ENCODE measurements at places on chromosomes 16 and 17.

DNA sequence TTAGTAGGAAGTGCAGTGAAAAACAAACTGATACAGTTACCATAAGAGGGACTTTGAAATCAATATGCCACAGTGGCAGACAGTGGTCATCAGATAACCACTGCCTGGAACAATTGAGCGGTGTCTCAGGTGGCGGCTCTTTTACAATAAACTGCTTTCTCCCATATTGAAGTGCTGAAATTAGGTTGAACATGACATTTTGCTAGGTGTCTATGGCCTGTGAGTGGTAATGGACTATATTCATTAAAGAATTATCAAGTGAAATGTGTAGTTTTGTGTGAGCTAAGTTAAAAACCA lies 214.7 kb downstream of the RPTOR start:
- DNase-seq = no peak

GRCh38 chr17:19374136-19374535 lies 4.2 kb upstream of the MAPK7 start:
- no peak for DNase-seq

DNA sequence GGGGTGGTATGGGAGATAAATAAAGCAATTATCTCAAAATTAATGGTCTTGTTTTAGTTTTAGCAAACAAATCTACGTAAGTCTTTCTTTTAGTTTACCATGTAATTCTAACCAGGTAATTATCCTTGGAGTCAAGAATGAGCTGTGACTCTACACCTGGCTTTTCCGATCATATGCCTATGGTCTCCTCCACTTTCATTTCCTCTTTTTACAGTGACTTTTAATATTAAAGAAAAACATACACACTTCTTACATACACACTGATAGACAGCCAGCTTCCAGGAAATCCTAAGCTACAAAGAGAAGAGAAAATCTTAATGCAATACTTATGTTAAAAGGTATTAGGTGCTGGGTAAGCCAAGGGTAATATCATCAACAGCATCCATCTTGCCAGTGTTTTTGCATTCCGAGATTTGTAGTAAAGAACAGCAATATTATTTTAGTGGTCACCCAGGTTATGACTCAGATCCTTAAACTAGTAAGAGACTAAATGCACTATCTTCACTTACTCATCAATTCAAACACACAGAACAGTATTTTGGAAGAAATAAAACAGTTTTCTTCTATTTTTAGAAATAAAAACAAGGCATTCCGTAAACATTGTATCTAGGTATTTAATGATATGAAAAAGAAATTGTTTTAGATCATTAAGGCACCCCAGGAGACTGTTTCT lies 4.4 kb upstream of the IRX5 start:
- DNase-seq = no peak

DNA sequence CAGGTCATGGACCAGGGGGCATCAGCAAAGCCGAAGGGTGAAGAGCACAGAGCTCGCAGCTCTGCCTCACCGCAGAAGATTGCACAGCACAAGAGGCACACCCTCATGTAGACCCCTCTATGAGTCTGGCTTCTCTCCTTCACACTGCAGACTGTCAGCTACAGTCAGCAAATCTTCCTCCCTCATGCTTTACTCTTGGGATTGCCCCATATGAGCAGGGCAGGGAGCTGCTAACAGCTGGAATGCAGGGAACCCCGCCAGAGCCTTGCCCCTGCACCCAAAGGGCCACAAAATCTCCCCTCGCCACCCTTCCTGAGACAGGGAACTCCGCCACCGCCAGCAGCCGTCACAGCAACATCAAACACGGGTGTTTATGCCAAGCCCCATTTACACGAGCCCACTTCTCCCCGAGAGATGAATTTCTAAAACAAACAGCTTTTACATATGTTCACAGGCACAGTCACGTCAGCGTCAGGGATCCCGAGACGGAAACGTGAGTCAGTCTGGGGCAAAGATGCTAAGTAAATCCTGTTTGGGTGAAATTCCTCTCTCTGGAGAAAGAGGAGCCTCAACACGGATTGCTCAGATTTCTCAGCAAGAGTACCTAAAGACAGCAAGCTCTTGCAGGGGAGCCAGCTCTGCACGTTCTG lies 121.9 kb downstream of the CDYL2 start:
- no peak for DNase-seq

DNA sequence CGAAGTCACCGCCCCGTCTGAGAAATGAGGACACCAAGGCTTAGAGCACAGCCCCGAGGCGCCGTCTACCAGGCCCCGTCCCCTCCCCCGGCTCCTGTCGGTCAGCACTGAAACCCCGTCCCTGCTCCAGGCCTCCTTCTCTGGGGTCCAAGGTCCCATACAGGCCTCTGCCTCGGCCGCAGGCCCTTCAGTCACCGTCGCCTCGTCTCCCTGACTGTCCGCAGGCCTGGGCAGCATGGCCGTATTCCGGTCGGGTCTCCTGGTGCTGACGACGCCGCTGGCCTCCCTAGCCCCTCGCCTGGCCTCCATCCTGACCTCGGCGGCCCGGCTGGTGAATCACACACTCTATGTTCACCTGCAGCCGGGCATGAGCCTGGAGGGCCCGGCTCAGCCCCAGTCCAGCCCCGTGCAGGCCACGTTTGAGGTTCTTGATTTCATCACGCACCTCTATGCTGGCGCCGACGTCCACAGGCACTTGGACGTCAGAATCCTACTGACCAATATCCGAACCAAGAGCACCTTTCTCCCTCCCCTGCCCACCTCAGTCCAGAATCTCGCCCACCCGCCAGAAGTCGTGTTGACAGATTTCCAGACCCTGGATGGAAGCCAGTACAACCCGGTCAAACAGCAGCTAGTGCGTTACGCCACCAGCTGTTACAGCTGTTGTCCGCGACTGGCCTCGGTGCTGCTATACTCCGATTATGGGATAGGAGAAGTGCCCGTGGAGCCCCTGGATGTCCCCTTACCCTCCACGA lies 617 bp downstream of the COASY start:
- no peak for DNase-seq
